Ovary (tissue), 10 donors: ENCODE measurements at places on chromosomes 3 and 15. TPM values are rescaled to one million over a fixed set of nuclear protein-coding genes. Genes with fewer than 3 reads are reported as not detected.

The IL5RA gene
- 0.55 TPM for total RNA-seq

The TMEM212 gene
- 0.45 TPM for total RNA-seq

The LRRC34 gene
- 7.1 TPM for total RNA-seq

The ATP13A5 gene
- 0.36 TPM for total RNA-seq

The TIGIT gene
- total RNA-seq = 0.12 TPM
